ENCODE measurements at places on chromosomes 12 and 14.
A peak's percentile ranks its signal among the peaks of the same experiment; 100 is the strongest.

GRCh38 chr12:108822497-108823205 lies 34.7 kb downstream of the SSH1 start:
- peak; percentile 84 for DNase-seq

GRCh38 chr12:5083955-5084849 lies 40.5 kb downstream of the KCNA5 start:
- DNase-seq = peak; percentile 72

DNA sequence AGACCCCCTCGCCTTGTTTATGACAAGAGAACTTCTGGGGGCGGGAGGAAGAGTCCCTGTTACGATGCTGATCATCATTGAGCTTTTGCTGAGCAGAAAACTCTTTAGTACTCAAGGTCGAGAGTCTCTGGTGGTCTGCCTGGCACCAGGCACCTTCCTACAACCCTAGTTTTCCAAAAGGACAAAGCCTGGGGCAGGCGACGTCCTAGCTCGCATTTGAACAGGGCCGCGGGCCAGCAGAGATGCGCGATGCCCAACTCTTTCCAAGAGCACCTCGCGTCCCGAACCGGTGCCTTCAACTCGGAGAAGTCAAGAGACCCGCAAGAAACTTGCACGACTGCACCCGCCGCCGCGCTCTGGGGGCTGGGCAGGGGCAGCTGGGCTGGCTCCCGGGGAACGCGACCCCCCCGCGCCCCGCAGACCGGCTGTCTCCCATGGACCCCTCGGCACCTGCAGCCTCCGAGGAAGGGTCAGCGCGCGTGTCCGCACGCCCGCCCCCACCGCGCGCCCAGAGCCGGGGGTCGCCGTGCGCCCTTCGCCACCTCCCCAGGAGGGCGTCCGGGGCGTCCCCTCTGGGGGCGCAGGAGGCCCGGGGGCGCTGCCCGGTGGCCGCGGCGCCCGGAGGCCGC lies 377 bp upstream of the BCL7A start:
- DNase-seq = no peak

DNA sequence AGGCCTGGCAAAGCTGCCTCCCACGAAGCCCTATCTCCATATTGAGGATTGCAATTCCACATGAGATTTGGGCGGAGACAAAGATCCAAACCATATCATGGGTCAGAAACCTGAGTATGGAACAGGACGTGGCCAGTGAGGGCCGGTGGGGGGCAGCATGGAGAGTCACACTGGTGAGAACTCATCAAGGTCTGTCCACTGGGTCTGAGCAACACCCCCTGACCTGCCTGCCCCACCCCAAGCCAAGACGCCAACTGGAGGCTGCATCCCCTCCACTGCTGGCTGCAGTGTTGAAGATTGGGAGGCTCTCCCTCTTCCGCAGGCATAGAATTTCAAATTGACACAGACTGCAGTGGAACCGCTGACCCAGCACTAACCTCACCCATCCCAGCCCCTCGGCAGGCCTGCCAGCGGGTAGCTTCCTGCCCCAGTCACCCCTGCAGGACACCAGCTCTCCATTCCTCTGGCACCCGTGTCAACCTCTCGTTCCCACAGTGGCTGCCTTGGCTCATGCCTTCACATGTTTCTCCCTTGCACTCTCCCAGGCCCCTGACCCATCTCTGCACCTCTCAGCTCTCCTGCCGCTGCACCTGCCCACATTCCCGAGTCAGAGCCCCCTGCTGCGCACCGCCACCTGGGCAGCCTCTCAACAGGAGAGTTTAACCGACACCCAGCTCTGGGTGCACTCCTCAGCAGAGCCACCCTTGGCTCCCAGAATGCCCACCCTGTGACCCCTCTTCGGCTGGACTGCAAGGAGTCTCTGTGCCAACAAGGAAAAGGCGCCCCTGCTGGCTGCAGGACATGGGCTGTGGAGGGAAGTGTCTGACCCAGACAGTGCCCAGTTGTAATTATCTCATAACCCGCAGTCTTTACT lies 45.2 kb upstream of the PPP2R5C start:
- no peak for DNase-seq

DNA sequence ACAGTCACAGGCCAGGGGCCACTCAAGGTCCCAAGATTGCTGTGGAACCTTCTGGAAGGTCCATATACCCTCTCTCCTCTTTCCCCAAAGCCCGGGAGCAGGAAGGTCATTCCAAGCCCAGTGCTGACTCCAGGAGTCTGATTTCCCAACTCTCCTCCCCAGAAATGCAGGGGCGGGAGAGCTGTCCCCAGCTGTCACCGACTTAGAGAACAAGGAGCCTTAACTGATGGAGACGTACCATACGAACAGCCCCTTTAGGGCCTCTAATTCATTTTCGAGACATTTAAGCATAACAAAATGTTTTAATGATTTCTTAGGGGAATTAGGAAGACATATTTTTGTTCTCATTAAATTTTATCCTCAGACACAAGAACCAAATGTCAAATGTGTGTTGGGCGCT lies 99.2 kb downstream of the PHETA1 start:
- no peak for DNase-seq

DNA sequence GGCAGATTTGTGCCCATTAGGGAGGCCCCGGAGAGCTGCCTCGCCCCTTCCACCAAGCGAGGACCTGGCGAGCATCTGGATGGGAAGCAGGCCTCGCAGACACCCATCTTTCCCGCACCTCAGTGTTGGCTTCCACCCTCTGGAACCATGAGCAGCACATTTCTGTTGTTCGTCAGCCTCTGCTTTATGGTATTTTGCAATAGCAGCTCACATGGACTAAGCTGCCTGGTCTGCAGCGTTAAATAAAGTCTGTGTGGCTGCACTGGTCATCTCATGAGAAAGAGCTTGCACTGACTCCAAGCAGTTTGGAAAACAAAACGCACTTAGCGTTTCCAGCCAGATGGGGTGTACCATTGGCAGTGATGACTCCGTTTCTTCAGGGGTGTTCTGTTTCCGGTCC lies 75.8 kb downstream of the GLT1D1 start:
- DNase-seq = no peak

DNA sequence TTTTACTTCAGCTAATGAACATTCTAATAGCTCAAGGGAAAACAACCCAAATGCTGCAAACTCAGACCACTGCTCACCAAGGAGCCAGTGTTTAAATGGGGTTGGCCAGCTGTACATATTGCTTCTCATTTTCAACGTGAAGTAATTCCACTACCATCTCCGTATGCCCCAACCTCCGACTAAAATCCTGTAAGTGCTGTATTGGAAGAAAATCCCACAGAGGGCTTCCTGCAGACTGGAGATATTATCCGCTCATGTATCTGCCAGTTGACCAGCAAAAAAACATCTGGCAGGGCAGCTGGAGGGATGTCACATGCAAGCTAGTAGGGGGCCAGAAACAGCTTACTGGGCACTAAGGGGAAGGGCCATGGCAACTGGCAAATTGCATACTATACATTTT lies 485.0 kb downstream of the SNAPC1 start:
- no peak for DNase-seq

- DNase-seq = no peak
Observed at GRCh38 chr14:87043667-87044200, 949.2 kb downstream of the GALC start.

DNA sequence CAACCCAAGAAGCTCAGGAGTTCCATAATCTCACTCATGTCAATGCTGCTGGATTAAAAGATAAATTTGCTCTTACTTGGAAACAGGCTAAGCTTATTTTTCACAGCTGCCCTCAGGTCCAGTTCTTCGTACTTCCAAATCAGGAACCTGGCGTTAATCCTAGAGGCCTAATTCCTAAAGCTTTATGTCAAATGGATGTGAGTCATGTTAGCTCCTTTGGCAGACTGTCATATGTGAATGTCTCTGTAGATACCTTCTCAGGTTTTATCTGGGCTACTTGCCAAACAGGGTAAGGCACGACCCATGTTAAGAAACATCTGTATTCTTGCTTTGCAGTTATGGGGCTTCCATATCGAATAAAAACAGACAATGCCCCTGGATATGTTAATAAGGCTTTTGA lies 504.6 kb downstream of the ALG10 start:
- no peak for DNase-seq
